ENCODE measurements at places on chromosomes 11 and 22.

DNA sequence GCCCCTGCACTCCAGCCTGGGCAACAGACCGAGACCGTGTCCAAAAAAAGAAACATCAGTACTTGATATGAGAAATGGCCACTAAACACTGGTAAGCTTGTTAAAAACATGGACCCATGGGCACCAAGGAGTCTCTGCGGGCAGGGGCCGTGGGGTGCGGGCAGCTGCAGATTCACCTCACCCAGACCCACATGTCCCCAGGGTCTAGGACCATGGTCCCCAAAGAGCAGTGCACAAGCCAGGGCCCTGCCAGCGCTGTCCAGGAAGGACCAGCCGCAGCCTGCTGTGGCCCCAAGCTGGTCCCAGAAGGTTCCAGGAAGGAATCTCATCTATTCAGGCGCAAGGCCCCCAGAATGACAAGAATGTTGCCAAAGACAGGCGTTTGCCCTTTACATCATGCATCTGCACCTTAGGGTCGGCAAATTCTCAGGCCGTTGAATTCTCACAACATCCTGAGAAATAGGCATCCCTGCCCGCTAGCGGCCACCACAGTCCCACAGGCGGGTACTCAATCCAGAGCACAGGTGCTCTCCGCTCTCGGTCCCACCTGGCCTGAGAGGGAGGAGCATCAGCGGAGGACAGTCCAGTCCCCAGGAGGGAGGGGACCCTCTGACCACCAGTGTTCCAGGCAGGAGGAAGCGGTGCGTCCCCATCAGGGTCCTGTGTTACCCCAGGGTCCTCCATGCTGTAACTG lies 9.5 kb downstream of the YPEL1 start:
- no peak for DNase-seq

GRCh38 chr22:29148826-29149225 lies 56.9 kb upstream of the EMID1 start:
- DNase-seq = no peak

GRCh38 chr11:8258784-8259183 lies 4.9 kb downstream of the LMO1 start:
- DNase-seq = no peak

DNA sequence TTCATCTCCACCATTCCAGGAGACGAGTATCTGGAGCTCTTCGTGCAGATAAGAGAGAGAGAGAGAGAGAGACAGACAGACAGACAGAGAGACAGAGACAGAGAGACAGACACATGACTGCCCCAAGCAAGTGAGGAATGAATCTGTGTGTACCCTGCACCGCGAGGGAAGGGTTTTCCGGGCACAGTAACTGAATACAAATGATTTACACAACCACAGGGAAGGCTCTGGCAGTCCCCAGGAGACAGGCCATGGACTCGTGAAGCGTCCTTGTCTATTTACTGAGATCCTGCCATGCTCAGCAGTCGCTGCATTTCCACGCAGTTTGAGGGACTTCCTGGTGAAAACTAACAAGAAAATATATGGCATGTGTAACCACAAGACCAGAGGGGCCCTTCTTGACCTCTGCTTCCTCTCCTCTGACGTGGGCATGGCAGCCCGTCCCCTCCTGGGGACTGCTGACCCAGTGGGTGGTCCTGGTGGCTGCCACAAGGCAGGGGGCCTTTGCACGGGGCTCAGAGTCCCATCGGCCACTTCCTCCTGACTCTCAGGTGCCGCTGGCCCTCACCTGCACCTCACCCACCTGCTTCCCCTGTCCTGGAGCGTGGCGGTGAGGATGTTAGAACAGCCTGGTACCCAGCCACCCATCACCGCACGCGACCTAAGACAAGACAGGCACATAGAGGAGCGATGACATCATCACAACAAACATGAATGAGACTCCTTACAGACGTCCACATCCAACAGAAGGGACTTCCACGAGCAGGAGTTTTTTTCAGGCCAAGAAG lies 75.9 kb downstream of the PHF21B start:
- no peak for DNase-seq

GRCh38 chr22:30612789-30613188 lies 5.8 kb downstream of the TCN2 start:
- DNase-seq = no peak

- no peak for DNase-seq
Observed at GRCh38 chr11:121004206-121004840, 19.6 kb upstream of the TBCEL start.

- DNase-seq = no peak
Observed at GRCh38 chr11:102266099-102266498, 51.2 kb upstream of the BIRC3 start.

- DNase-seq = no peak
Observed at GRCh38 chr11:66969584-66970225, 5.4 kb upstream of the C11orf86 start.

- DNase-seq = no peak
Observed at GRCh38 chr11:119772076-119772475, 43.1 kb upstream of the NECTIN1 start.

DNA sequence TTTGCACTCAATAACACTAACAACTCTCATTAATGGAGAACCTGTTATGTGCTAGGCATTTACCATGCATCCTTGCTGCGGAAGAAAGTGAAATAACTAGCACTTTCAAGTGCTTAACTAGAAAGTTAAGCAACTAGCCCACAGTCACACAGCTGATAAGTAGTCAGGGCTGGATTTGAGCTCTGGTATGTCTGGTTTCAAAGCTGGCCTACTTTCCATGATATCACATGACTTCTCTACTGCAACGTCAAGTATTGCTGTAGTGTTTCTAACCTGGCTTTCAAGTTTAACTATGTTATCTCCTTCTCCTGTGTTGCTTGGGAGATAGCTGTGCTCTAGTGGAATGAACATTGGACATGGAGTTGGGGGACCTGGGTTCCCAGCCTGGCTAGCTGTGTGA lies 12.1 kb downstream of the SLC15A3 start:
- DNase-seq = no peak

DNA sequence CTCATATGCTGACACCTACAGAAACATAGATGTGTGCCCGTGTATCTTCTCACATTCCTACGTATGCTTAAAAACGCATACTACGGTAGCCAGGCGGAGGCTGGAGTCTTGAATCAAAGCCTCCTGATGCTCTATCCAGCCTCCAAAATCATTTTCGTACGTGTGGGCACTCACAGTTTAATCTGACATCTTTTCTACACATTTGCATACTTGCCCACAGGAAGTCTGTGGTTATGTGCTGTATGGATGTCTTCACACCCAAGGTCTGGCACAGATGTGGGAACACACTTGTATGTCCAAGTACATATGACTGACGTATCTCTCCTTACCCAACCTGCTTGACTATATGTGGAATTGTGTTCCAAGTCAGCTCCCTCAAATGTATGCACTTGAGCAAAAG lies 561.8 kb upstream of the CADM1 start:
- DNase-seq = no peak
